ENCODE measurements at places on chromosomes 7 and 10.

- no peak for DNase-seq
Observed at GRCh38 chr7:148607151-148607661, 16.6 kb downstream of the C7orf33 start.

- no peak for DNase-seq
Observed at GRCh38 chr10:131269776-131270460, 41.6 kb downstream of the TCERG1L start.

GRCh38 chr10:51073453-51074237 lies 642 bp upstream of the PRKG1 start:
- no peak for DNase-seq

DNA sequence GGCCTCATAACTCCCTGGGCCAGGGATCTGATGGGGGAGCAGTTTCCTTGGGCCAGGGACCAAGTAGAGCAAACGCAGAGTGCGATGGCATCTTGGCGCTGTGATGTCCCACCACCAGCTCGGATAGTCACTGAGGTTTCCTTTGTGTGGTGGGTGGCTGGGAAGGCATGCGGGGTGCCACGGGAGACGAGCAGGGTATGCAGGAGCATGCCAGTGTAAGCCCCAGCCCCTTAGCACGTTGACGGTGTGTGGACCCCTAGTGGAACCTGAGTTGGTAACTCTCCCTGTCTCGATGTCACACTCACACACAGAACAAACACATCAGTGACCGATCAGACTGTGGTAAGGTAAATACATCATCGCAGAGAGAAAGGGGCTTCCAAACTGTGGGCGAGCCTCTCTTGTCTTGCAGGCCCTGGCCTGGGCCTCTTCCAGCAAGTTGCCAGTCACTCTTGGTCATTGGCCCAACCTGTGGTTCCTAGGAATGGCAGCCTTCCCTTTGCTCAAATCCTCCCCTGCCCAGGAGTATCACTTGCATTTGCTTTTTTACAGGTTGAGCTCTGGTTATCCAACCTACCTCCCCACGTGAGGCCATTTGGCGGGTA lies 231.6 kb upstream of the GPR26 start:
- DNase-seq: no peak

DNA sequence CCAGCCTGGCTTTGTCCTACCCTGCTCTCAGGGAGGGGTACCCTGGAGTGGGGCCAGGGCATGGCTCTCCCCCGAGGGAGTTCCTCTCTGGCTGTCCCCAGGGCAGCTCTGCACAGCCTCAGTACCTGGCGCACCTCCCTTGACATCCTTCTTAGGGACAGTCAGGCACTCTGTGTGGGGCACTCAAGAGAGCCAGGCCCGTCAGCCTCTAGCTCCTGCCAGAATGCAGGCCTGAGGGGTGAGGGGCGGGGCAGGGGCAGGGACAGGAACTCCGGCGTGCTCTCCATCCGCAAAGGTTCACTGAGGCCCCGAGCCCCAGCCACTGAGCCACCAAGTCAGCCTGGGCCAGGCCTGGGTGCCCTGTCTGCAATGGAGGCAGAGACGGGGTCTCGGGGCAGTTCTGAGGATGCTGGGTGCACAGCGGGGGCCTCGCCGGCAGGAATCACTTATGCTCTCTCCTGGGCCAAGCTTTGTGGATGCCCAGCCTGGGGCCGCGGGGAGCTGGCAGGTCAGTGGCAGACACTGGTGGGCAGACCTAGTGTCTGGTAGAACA lies 10.1 kb downstream of the LIMK1 start:
- no peak for DNase-seq

Measured in stimulated activated CD8-positive, alpha-beta memory T cell treated with anti-CD3 and anti-CD28 coated beads, Interleukin-4, amount 100 ng/mL, for 1 hour (primary cell).